ENCODE measurements at places on chromosomes 11 and 22. TPM values are rescaled to one million over a fixed set of nuclear protein-coding genes. Genes with fewer than 3 reads are reported as not detected.

DNA sequence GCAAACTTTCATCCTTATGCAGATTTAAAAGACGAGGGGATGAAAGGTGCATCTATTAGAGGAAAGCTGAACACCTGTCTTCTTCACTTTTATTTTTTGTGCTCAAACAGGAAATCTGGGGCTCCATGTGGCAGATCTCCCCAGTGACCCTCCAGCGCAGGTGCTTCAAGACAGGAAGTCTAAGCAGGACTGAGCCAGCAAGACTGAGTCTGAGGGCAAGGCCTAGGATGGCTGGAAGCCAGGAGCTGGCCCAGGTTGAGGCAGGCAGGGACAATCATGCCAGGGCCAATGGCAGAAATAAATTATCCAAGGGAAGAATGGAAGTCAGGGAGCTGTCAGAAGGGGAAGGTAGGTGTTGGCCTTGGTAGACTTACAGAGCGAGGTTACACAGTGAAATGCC lies 101.1 kb upstream of the SPON1 start:
- DNase-seq, result no peak

DNA sequence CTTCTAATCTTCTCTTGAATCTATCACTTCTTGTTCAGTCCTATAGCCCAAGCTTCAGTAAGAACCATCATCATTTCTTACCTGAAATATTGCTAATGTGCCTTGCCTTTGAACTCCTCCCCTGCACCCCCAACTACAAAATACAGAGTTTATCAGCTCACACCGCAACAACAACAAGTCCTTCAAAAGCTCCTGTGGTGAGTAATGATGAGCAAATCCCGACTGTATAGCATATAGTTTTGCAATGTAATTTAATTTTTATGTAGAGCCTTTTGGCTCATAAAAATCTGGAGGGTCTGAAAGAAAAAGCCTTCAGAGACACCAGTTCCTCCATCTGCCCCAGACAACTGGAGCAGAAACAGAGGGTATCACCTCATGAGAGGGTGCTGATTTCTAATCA lies 124.7 kb downstream of the ARHGAP32 start:
- DNase-seq, result no peak

GRCh38 chr11:6437993-6438392 lies 2.8 kb downstream of the HPX start:
- no peak for DNase-seq

DNA sequence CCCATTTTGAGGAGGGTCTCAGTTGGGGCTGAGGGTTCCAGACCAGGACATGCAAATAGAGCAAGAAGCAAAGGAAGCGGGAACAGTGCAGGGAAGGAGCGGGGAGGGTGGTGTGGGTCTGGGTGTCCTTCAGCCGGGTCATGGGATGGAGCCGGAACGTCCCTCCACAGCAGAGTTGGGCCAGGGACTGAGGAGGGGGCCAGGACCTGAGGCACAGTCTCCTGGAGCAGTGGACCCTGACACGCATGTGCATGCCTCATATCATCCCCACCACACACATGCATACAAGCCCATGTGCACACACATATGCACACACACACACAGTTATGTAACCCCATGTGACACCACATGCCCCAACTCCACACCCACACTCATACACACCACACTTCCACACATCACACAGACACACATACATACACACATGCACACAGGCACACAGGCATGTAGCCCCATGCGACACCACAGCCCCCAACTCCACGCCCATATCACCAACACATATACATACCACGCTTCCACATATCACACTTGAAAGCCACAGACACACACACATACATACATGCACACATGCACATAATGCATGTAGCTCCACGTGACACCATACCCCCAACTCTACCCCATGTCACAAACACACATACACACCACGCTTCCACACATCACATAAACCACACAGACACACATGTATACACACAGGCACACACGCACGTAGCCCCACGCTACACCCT lies 1026.6 kb downstream of the BRD1 start:
- no peak for DNase-seq

DNA sequence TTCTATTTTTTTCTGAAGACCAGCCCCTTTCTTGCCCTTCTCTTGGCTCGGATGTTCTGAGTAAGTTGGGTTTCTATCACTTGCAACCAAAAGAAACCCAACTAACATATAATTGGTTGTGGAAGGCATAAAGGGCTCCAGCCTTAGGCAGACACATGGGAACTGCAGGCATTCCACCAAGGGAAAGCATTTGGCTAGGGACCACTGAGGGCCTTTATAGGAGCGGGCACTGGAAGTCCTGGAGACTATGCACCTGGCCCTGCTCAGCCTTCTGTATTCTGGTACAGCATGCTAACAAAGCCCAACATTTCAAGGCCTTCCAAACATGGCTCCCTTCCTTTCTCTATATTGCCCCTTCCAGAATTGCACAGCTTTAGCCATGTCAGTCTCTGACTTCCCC lies 17.6 kb upstream of the LMO1 start:
- no peak for DNase-seq

- no peak for DNase-seq
Observed at GRCh38 chr11:42812960-42813359, 498.8 kb upstream of the API5 start.

DNA sequence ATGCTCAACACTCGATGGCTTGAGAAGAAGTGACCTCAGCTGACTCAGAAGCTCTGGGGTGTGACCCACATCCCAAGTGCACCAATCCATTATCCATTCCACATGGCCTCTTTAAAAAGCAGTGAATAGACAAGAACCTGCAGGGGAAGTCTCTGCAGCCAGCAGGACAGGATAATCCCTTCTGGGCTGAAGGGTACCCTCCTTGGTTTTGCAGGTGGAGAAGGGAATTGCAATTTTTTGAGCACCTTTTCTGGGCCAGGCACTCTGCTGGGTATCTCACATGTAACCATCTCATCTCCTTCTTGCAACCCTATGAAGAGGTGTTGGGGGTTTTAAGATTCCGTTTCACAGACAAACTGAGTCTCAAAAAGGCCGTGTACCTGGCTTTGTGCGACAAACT lies 76.6 kb downstream of the MYO18B start:
- no peak for DNase-seq

DNA sequence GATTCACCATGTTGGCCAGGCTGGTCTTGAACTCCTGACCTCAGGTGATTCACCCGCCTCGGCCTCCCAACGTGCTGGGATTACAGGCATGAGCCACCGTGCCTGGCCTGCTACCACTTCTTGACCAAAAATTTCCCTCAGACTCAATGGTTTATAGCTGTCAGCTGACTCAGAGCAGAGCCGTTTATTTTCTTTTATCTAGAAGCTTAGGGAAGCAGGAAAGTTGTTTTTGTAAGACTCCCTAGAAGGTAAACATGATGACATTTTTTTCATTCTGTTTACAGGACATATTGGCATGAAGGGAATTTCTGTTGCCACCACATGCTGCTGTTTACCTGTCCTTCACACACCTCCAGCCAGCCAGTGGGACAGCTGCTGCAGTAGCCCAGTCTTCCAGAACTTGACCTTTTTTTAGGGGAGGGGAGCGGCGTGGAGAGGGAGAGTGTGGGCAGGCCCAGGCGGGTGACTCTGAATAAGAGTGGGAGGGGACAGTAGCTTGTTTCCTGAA lies 56.1 kb upstream of the PTPRJ start:
- DNase-seq, result peak; percentile 88

The MOV10L1 gene
- not detected for total RNA-seq

DNA sequence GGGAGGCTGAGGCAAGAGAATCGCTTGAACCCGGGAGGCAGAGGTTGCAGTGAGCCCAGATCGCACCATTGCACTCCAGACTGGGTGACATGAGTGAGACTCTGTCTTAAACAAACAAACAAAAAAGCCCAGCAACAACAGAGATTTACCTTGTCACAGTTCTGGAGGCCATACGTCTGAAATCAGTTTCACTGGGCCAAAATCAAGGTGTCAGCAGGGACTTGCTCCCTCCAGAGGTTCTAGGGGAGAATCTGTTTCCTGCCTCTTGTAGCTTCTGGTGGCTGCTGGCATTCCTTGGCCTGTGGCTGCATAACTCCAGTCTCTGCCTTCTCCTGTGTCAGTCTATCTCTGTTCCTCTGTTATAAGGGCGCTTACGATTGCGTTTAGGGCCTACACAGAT lies 1.5 kb downstream of the DDX10 start:
- no peak for DNase-seq

GRCh38 chr11:76783896-76784813 lies 999 bp downstream of the TSKU start:
- peak; percentile 86 for DNase-seq

The STIM1 gene
- 13.4 TPM for total RNA-seq

The SLC17A6 gene
- not detected for total RNA-seq

The MS4A12 gene
- total RNA-seq, result not detected

Measured in MG63 (cell line).